Common myeloid progenitor, CD34-positive (primary cell): ENCODE measurements at places on chromosomes 12 and 14.

DNA sequence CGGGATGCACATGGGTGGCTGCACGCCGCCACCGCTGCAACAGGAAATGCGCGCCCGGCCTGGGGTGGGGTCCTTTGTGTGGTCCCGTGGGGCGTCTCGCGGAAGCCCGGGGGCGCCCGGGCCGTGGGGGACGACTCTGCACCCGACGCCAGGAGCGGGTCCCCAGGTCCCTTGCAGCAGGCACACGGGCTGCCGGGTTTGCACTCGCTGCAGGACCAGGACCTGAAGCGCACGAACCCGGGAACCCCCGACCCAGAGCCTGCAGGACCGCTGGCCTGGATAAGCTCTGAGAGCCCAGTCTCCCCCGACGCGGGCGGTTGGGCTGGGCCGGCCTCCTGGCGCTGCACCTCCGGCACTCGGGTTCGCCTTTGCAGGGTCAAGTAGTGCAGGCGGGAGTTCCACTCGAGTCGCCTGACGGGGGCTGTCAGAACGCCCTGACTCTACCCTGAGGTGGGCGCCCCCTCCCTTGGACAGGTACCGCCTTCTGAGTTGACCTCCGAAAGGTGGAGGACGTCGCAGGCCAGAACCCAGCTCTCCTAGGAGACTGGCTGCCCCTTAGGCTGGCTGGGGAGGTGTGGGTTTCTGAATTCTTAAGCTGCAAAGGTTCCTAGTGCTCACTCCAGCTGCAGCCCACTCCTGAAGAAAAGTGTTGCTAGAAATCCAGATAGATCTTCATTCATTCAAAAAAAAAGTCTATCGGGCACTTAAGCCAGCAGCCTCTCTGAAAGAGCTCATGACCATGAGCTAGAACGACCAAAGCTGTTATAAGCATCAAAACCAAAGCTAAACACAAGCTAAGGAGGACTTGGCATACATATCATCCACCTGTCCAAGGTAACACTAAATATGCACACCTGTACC is 68.0 kb downstream of the RNF34 start:
- DNase-seq, result no peak

DNA sequence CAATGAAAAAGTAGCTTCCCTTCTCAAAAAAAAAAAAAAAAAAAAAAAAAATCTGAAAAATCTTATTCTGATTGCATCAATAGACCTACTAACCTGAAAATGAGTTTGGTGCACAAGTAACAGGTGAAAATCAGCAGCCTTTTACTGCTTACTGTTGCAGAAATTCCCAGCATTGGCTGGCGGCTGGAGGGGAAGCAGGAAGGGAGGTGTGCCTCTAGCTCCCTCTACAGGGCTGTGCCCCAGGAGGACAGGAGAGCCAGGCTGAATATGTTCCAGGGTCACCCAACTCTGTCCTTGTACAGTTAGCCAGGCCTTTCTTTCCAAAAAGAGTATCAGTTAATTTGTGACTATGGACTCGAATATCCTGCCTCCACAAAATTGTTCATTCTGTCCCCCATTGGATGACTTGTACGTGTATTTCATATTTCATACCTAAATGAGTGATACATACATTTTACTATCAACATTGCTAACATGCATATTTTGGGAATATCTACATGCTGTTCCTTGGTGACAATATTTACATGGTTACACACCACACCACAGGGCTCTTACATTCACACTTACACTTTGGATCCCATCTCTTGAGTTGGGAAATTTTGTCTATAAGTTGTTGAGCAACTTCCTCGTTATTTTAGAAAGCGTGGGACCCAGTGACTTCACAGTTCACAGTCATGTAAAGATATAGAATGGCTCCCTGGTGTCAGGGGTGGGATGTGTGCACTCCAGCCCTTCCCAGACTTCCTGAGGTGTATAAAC is 124.8 kb downstream of the SAMD4A start:
- peak; percentile 66 for DNase-seq

DNA sequence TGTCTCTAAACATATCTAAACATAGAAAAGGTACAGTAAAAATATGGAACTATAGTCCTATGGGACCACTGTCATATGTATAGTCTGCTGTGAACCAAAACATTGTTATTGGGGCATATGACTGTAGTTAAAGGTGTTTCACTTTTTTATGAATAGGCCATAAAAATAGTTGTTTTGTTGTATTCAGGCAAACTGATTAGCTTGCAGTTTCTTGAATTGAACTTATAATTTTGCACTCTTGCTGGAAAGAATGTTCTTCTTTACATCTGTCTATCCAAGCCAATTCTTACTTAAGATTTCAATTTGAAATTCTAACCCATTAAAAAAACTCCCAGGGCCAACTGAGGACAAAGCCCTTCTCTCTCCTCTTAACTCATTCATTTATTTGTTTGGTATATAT is 234.1 kb downstream of the NOVA1 start:
- no peak for DNase-seq

- DNase-seq, result no peak
These were observed 22.0 kb downstream of the OR5AU1 start for GRCh38 chr14:21133901-21134300.

DNA sequence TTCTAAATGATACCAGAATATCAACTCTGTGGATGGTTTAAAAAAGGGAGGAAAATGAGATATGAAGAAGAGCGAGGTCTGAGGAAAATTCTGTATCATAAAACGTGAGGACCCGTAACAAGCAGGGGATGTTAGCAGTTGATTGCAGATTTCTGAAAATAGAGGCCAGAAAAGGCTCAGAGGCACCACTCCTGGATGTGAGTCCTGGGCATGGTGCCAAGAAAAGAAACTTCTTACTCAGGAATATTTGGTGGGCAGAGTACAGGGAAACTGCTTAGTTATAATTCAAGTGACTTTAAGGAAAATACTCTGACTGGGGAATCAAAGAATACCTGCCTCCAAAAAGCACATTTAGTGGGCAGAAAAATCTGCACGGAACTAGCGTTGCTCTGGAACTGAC is 85.5 kb downstream of the PRICKLE1 start:
- no peak for DNase-seq

DNA sequence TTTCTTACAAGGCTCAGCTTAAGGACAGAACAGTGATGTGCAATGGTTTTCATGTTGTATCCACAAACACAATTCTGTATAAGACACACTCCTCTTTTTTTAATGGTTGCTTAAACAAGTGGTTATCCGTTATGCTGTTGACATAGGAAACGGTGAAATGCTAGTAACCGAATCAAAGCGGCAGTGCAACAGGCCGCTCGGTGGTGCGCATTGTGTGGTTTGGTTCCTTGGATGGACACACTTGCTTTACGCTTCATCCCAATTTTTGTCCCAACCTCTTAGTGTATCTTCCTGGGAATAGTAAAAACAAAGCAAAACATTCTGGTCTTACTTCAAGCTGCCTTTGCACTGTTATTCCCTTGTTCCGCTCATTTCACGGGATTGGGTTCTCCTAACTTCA is 650 bp upstream of the PTGER2 start:
- DNase-seq, result no peak

- DNase-seq, result no peak
These were observed 90.0 kb downstream of the GALNT9 start for GRCh38 chr12:132239392-132239791.

DNA sequence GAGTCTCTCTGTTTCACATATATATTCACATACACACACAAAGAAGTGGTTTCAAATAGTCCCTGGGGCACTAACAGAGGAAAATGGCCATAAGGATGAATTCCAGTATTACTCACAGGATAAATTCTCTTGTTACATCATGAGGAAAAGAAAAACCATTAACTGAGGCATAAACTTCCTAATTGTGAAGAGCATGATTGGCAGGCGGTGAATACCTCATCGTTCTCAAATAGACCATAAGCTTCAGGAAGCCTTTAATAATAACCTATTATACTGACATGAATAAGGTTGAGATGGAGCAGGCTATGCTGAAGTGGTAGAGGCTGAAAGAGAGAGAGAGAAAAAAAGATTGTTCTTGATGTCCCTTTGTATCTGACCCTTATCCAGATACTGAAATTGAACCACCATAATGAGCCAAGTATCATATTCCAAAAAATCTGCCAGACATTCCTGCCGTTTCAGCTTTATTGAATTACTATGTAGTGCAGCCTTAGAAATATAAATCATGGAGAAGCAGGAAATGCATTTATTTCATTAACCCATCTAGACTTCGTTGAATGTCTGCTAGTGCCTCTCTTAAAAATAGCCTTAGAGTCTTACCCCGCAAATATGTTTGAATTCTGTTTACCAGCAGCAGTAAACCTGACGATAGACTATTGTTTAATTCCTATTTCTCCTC is 86.8 kb downstream of the NUAK1 start:
- DNase-seq, result no peak

GRCh38 chr12:120962532-120963020 is 15.8 kb upstream of the HNF1A start:
- no peak for DNase-seq

GRCh38 chr14:95948558-95948981 is 71.9 kb downstream of the TUNAR start:
- DNase-seq, result no peak

- DNase-seq, result no peak
These were observed 1304.5 kb downstream of the AACS start for GRCh38 chr12:126369487-126370463.

- DNase-seq, result no peak
These were observed 31.2 kb downstream of the TPCN1 start for GRCh38 chr12:113252494-113252893.

DNA sequence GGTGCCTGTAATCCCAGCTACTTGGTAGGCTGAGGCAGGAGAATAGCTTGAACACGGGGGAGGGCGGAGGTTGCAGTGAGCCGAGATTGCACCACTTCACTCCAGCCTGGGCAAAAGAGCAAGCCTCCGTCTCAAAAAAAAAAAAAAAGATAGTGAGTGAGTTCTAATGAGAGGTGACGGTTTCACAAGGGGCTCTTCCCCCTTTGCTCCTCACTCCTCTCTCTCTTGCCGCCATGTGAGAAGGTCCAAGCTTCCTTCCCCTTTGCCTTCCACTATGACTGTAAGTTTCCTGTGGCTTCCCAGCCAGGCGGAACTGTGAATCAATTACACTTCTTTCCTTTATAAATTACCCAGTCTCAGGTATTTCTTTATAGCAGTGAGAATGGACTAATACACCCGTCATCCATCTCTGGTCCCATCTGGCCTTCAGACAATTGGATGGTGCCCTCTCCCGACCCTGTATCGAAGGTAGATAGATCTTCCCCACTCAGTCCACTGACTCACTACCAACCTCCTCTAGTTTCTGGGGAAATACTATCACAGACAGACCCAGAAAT is 27.0 kb upstream of the RCOR1 start:
- peak; percentile 56 for DNase-seq

GRCh38 chr14:94775091-94775870 is 5.4 kb upstream of the GSC start:
- peak; percentile 10 for DNase-seq

DNA sequence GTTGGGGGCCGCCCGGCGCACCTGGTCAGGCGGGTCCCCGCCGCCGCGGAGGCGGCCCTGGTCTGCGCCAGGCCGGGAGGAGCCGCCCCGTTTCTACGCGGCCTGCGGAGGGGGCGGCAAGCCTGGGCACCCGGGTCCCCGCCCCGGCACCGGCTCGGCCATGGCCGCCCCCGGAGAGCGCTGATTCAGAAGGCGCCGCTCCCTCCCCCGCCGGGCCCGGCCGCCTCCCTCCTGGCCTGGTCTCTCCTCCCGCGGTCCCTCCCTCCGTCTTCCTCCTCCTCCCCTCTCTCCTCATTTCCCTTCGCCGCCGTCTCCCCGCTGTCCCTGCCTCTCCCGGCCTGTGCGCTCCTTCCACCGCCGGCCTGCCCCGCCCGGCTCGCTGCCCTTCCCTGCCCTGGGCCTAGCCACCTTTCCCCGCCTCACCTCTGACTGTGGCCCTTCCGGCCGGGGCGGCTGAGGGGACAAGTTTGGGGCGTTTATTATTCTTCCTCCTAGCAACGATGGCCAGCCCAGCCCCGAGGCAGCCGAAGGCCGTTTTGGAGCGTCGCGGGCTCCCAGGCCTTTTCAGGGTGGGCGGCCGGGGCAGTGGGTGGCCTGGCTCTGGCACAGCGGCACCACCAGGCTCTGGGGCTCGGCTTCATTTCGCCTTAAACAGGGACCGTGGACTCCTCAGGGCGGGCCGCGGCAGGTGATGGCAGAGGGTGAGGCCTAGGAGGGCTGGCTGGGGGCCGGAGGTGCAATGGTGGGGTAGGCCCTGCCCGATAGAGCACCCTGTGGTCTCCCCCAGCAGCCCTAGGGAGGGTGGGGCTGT is 768 bp downstream of the CEP170B start:
- DNase-seq, result no peak

DNA sequence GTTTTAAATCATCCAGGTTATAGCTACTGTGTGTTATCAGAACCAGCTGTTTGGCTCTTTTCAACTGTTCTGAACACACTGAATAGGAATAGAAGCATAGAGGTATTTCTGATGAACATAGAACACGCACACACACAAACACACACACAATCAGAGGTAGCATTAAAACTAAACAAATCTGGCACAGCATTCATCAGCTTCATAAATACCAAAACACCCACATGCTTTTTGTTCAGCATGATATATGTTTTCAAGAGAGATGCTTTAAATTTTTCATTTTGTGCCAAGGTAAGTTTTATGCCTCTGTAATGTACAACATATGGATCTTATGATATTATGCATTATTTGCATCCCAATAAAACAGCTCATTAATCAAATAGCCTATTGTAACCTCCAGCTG is 208.6 kb downstream of the GALC start:
- DNase-seq, result no peak

DNA sequence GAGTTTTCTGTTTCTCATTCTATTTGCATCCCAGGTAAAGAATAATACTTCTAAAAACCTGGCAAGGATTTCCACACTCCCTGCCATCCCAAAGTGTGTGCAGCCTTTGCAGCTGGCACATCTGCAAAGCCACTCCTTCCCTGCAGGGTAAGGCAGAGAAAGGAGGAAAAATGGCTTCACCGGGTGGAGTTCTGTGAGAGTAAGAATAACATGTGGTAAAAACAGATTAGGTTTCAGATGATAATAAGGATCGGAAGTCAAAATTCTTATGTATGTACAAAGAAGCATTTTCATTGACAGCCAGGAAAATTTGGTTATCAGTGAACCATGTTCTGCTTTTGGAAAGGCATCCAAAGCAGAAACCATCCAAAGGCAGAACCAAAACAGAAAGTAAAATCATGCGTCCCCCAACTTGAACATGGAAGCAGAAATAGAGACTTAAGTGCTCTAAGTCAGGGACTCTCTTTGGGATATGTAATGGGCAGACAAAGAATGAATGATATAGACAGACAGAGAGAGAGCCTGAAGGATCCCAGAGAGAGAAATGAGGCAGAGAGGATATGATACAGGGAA is 192.6 kb upstream of the CCDC196 start:
- DNase-seq, result peak; percentile 63

GRCh38 chr14:99672506-99673304 is 11.4 kb upstream of the CYP46A1 start:
- peak; percentile 50 for DNase-seq

GRCh38 chr14:58862416-58863160 is 224.8 kb downstream of the DACT1 start:
- DNase-seq, result no peak

GRCh38 chr14:96085369-96085768 is 46.2 kb downstream of the C14orf132 start:
- DNase-seq, result no peak
